ENCODE measurements at places on chromosomes 2 and 18.
A peak's percentile ranks its signal among the peaks of the same experiment; 100 is the strongest.

GRCh38 chr18:57051021-57051656 is 95.7 kb upstream of the BOD1L2 start:
- DNase-seq: no peak

GRCh38 chr2:31196622-31197021 is 20.7 kb downstream of the CAPN14 start:
- no peak for DNase-seq

- DNase-seq: no peak
Measured at GRCh38 chr2:231923010-231923344, 3.2 kb downstream of the NPPC start.

- DNase-seq: no peak
Measured at GRCh38 chr2:42921721-42922120, 129.3 kb upstream of the HAAO start.

GRCh38 chr2:164150604-164151003 is 414.8 kb upstream of the FIGN start:
- DNase-seq: no peak

DNA sequence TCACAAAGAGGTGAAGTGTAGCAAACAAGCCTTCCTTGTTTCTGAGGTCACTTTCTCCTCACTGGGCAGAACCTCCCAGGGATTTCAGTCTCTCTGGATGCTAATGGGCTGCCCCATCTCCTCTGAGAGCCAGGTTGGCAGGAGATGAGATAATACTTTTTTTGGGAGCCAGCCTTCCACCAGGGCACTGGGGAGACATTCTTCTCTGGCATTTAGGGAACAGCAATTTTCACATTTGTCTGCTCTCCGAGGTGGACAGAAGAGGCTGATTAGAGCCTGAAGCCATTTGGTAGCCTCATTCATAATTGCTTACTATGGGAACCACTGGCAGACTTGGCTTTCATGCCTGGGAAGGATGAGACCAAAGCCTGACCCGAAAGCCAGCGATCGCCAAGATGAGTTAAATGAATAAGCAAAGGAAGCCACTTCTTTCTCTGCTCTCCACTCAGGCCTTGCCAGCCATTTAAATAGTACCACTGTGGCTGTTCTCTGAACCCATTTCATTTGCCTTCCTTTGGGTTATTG is 70.1 kb downstream of the NRP2 start:
- no peak for DNase-seq

DNA sequence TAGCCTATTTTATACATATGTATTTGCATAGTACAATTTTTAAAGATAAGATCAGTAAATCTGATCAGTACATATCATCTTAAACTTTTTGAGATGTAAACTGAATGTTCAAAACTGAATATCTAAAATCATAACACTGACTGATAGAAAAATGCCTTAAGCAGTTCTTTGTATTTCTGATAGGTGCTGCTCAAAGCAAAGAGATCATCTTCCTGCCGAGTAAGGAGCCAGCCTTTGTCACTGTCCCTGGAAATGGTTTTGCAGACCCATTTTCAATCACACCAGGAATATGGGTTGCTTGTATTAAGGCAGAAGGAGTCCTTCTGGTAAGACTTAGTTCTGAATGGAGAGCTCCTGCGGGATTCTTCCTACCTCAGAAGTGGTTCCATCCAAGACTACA is 135.0 kb downstream of the LAMA3 start:
- DNase-seq: no peak

DNA sequence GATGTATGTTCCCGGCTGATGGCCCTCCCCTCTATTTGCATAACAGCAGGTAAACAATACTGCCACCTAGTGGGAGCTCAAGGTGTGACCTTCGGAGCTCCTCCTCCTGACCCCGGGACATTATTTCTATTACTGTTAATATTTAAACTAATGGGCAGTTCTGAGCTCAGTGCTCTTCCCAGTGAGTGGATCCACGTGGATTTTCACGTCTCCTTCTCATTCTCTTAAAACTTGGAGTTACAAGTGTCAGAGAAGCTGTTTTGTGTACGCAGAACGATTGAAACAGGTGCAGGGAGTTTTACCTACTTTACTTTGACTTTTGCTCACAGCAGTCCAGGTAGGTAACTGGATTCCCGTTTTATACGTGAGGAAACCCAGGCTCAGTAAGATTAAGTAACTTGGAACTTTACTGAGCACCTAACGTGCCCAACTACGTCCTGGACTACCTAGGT is 127.3 kb downstream of the PRKCE start:
- peak; percentile 29 for DNase-seq

Data from stimulated activated CD4-positive, alpha-beta T cell treated with anti-CD3 and anti-CD28 coated beads, Interleukin-1b, Interleukin-23, amount 100 ng/mL, for 4 hours (primary cell).